GDM1 (cell line): ENCODE measurements at places on chromosomes 5 and 9.
A peak's percentile ranks its signal among the peaks of the same experiment; 100 is the strongest.

DNA sequence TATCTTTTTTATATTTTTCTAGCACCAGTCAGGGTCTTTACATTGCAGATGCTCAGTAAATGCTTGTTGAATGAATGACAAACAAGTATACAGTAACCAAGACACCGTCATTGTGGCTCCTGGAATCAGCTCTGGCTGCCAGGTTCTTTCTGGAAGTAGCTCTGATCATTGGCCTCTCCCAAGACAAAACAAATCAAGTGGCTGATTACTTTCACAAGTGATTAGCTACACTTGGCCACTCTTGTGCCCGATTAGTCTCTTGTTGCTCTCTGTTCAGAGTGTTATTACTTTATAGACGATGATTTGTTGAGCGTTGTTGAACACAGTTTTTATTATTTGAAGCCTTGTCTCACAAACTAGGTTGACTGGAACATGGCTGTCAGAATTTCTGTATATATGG, 119.6 kb upstream of the TLX3 start:
- DNase-seq, result no peak

GRCh38 chr5:139392324-139392677, 2.6 kb upstream of the MZB1 start:
- DNase-seq, result no peak

GRCh38 chr5:116281309-116281708, 196.5 kb downstream of the COMMD10 start:
- DNase-seq, result no peak

GRCh38 chr5:150058480-150059126, 27.8 kb downstream of the CSF1R start:
- DNase-seq, result peak; percentile 51

DNA sequence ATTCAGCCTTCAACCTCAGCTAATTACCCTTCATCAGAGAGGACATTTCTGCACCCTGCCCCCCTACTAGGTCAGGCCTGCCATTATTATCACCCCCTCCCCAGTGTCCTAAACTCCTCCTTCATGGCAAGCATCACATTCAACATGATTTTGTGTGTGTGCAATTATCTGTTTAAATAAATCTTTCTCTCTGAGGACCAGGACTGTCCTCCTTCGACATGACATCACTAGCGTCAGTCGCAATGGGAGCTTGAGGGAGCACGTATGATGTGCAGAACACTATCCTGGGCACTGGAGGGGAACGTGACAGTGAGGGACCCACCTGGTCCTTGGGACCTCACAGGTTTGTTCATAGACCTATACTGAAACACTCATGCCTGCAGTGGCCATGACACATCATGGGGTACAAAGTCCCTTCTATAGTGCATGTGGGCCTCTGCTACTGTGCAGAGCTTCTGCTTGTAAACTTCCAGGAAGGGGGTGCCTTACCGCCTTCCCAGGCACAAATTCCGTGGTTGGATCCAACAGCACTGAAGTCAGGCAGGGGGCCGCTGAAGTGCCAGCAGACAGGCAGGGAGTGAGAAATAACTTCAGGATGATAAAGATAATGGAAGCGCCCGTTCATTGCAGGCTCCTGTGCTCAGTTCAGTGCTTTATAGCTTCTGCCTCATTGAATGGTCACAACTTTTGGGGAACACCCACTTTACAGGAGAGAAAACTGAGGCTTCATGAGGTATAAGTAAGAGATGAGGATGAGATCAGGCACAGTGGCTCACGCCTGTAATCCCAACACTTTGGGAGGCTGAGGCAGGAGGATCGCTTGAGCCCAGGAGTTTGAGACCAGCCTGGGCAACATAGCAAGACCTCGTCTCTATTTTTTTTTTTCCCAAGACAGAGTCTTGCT, 36.0 kb upstream of the STXBP1 start:
- DNase-seq, result no peak

DNA sequence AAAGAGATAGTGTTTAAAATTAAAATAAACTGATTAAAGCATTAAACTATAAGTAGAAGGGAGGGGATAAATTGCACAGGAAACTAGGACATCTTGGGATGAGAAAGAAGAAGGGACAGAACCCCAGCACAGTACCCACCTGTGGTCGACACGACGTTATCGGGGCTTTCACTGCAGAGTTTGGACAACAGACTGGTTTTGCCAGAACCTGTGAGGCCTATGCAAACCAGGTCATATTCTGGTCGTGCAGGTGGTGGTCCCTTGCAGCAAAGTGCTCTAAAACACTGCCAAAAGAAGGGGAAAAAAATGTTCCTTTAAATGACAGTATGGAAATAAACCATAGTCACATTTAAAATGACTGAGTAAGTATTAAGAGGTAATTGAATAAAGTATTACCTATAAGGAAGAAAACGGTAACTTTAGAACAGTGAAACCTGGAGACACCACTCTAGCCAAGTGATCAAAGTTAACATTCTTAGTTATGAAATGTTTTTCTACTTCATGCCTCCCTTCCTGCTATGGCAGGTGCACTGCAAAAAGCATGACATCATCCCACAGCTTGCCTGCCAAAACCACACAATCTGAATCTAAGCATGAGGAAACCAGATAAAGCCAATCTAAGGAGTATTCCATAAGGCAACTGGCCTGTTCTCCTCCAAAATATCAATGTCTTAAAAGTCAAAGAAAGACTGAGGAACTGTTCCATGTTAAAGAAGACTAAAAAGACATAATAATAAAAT, 138.6 kb downstream of the ARL15 start:
- no peak for DNase-seq

- no peak for DNase-seq
Observed at GRCh38 chr9:130119519-130120298, 52.5 kb upstream of the NCS1 start.

GRCh38 chr5:18944771-18945170, 1043.2 kb downstream of the CDH18 start:
- no peak for DNase-seq

DNA sequence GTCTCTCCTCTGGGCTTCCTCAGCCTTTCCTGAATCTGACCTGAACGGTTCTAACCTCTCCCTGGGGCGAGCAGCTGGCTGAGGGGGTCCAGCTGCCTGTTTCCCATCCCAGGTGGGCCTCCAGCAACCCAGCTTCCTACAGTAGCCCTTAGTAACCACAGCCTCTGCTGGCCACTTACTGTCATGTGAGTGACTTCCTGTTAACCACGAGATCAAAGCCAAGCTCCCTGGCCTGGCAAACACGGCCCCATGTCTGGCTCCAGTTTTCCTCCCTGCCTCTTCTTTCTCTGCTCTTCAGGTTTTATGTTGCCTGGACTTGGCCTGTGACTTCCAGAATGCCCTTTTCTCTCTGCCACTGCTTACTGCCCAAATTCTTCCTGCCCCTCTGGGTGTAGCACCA, 47.2 kb upstream of the DAB2IP start:
- no peak for DNase-seq

GRCh38 chr9:131423171-131423581, 29.3 kb downstream of the PRRC2B start:
- DNase-seq, result no peak

GRCh38 chr5:135141303-135142268, 107.6 kb upstream of the PITX1 start:
- no peak for DNase-seq

- no peak for DNase-seq
Observed at GRCh38 chr5:113035096-113035495, 58.5 kb downstream of the DCP2 start.

DNA sequence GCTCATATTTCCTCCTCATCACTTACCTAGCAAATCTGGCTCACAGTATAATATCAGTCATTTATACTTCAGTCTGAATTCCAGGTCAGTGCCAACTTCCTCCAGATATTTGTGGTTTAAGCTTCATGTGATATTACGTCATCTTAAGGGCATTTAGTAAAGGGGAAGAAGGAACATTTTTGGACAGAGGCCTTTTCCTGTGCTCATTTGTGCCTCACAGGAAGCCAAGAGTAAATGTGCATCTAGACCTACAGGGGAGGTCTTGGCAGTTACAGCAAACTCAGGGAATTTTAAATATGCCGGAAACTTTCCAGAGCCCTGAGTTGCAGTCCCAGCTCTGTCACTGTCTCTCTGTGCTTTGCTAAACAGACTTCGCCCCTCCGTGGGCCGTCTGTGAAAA, 12.3 kb upstream of the KCNIP1 start:
- DNase-seq, result peak; percentile 38

GRCh38 chr5:168359820-168360460, 68.5 kb downstream of the WWC1 start:
- no peak for DNase-seq

DNA sequence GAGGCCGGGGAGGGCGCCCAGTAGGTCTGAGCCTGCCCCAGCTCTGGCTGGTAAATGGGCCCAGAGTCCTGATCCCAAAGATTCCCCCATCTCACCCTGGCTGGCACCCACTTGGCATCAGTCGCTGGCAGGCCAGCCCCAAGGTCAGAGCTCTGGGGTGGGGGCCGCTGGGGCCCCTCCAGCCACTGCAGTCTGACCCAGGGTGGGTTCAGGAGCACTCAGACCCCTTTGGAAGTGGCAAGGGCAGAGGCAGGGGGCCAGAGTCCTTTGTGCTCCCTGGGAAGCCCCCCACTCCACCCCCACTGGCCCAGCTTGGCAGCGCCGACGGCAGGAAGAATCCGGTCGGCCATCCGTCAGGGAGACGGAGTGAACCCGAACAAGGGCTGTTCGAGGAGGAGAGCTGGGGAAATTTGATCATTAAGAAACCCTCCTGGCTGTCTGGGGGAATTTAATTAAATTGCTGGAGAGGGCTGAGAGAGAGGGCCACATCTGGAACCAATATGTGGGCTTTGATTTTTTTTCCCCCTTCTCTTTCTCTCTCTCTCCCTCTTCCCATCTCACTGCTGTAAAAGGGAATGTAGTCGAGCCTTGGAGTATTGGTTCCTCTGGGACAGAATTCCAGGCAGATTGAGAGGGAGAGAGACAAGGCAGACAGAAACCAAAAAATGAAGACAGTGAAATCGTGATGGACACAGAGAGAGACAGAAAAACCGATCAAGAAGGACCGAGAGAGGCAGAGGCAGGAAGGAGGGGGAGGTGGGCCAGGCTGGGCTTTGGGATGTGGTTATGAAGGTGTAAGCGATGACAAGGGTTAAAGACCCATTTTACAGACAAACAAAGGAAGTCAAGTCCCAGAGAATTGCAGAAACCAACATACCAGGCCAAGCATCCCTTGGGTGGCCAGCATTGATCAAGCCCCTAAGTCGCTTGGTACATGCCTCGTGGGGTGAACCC, 8.1 kb upstream of the ASB6 start:
- no peak for DNase-seq

DNA sequence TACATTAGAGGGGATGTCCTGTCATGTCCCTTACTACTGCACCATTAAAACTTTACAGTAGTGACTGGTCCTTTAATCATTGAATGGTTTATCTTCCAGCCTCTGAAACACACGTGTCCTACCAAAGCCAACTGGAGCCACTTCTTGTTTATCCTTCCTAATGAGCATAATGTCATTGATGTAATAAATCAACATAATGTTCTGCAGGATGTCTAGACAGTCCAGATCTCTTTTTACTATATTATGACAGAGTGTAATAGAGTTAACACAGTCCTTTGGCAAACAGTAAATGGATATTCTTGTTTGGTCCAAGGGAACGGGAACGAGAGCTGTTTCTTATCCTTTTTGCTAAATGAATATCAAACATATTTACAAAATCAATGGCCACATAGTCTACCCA, 88.1 kb upstream of the PTPRD start:
- DNase-seq, result no peak

GRCh38 chr9:129235931-129236331, 57.9 kb upstream of the IER5L start:
- DNase-seq, result no peak

DNA sequence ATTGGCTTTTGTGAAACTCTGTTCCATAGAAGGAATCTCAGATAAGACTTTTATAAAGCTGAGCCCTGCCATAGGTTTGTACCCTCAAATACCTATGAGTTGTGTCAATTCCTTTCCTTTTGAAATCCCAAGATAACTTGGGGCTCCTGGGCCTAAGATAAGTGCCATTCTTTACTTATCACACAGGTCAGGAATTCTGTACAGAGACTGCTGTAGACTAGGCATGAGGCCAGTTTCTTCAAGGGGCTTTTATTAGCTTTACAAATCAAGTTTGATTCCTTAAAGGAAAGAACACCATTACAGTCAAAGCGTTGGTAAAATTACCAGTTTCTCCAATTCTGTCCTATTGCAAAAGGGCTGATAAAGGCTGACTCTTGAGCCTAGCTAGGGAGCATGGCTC, 39.2 kb downstream of the SHC3 start:
- no peak for DNase-seq

DNA sequence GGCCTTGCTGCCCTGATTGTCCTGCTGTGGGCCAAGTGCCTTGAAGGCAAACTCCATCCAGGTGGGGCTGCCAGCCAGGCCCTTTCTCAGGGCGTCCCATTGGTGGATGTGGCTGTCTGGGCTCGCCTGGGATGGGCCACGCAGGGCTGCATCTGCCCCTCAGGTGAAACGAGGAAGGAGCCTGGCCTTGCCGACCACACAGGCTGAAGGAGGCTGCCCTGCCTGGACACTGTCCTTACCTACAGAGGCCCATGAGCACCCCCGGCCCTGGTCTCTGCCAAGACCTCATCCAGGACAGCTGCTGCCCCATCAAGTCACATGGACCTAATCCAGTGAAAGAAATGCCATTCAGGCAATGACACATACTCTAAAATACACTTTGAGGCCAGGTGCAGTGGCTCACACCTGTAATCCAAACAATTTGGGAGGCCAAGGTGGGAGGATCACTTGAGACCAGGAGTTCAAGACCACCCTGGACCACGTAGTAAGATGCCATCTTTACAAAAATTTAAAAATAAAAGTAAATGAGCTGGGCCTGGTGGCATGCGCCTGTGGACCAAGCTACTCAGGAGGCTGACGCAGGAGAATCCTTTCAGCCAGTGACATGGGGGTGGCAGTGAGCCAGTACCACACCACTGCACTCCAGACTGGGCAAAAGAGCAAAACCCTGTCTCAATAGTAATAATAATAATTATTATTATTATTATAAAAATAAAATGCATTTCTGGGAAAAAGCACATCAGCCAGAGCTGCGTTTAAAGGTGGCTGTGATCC, 33.9 kb downstream of the PNPLA7 start:
- DNase-seq, result no peak

GRCh38 chr9:111937301-111937700, 40.7 kb downstream of the UGCG start:
- no peak for DNase-seq

DNA sequence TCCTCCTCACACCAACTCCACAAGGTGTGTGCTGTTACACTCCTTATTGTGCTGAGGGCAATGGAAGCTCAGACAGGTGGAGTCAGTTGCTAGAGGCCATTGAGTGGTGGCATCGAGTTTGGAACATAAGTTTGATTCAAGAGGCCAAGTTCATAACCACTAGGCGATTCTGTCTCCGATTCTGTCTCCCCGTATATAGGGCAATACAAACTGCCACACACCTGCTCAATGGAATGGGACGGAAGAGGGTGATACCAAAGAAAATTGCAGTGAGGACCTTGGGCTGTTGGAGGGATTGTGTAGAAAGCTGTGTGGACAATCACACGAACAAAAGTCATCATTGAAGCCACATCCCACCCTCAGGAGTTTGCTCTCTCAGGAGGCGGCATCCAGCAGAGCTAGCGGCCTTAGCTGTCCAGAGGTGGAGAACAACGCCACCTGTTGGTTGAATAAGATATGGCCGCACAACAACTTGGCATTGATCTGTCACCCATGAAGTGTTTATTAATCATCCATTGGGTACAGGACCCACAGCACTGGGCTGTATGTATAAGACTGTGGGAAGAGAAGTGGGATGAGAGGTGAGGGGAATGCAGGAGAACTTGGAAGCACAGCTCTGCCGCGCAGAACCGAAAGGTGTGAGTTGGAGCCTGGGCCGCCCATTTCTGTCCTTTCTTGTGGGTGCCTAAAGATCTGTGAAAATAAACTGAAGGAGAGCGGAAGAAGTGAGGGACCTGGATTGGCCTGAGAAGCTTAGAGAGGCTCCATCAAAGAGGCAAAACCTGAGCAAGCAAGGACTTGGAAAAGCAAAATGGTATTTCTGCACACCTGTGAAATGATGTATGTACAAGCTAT, 16.1 kb upstream of the NEUROG1 start:
- DNase-seq, result peak; percentile 70
